ENCODE measurements at places on chromosomes 3 and 15.

DNA sequence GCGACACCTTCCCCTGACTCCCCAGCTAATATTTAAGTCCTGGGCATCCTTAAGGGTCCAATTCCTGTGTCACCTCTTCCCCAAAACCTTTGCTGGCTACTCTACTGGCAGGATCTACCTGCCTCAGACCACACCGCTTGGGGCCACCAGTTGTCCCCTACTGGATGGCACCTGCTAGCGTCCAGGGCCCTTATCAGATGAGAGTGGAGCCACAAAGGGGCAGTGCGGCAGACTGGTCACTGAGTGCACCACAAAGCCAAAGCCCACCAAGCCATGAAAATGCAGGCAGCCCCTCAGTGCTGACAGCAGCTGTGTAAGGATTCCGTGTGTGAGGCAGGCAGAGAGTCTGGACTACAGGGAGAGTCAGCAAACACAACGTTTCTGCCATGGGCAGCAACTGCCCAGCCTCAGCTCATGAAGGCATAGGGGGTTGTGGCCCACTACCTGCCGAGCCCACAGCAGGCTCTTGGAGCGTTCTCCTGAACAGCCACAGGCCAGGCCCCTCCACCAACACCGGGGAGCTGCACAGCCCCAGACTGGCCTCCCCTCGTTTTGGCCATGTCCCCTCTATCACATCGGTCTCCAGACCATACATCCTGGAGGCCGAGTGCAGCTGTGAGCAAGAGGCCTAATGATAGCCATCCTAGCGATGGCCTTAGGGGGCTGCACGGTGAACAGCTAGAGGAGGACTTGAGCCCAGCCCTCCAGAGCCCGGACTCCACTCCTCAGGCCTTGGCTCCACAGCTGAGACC lies 32.3 kb downstream of the ALDH1L1 start:
- no peak for DNase-seq

GRCh38 chr15:66066481-66066880 lies 187.1 kb downstream of the MEGF11 start:
- DNase-seq, result no peak

- DNase-seq, result no peak
Observed at GRCh38 chr3:46960835-46961234, 15.7 kb downstream of the CCDC12 start.

GRCh38 chr15:84747416-84748273 lies 747 bp upstream of the ZNF592 start:
- DNase-seq, result no peak

DNA sequence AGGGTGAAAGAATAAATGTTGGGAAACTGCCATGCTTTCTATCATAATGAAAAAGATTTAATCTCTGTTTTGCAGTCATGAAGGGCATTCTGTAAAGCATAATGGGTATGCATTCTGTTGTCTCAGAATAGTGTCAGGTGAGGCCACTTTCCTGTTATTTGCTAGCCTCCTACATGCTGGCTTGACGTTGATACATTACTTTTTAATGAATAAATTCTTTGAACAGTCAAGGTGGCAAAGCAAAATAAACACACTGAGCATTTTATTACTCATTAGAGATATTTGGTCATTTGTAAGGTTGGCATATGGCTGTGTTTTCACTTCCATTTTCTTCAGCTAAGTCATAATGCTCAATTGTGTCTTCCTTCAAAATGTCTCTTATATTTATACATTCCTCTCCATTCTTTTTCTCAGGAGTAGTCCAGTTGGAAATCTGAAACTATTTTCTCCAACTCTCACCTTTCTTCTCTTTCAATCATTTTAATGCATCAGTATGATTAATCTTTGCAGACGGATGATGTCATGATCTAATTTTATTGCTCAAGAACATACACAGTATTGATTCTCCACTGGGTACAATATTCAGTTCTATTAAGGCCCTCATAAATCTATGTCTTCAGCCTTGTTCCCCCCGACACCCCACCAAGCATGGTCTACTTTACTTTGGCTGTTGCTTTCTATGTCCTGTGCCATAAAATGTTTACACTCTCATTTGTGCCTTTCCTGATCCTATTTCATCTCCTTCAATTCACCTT lies 290.7 kb downstream of the GBE1 start:
- DNase-seq, result no peak

DNA sequence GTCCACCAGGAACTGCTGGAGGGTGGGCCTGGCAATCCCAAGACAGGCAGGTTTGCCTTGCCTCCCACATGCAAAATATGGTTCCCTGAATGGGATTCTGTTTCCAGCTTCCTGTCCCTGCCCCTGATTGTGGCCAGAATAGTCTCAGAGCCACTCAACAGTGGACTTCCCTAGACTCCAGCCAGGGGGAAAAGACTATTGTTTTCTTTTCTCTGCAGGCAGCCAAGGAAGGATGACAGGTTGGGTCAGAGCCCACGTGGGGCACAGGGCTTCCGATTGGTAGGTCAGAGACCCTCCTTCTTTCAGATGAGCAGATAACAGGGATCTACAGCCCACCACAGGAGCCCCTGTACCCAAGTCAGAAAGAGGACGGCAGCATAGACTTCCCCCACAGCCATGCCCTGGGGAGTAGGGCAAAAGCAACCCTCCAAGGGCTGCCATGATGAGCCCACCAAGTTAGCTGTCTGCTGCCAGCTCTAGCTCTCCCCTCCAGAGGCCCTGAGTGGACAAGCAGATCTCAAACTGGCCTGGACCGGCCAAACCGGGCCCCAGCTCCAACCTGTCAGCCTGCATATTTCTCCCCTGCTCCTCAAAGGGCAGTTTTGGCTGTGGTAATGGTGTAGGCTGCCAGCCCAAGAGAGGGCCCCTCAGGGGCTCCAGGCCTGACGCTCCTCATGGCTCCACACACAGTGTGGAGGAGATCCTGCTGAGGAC lies 6.4 kb downstream of the TLR9 start:
- DNase-seq, result no peak
